ENCODE measurements at places on chromosomes 4 and X. TPM values are rescaled to one million over a fixed set of nuclear protein-coding genes. Genes with fewer than 3 reads are reported as not detected.

- DNase-seq = no peak
Measured at GRCh38 chr4:65805936-65806335, 135.6 kb upstream of the EPHA5 start.

DNA sequence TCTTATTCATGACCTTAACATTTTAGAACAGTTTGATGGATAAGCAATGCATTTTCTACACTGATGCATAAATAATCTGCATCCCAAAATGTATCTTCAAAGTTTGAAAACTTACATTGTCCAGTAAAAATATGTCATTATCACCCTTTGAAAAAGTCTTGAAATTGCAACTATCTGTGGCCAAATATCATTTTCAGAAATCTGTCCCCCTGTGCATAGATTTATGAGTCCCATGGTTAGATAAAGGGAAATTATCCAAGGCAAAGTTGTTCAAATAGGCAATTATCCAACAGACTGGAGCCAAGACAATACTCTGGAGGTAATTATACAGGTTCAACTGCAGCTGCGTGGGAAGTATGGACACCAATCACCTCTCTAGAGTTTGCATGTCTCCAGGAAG, 182.5 kb upstream of the INTU start:
- no peak for DNase-seq

GRCh38 chr4:96703265-96703664, 863.4 kb downstream of the PDHA2 start:
- DNase-seq = no peak

- DNase-seq = peak; percentile 57
Measured at GRCh38 chr4:105145903-105146275, 787 bp upstream of the TET2 start.

GRCh38 chr4:152935631-152936445, at the start of gene FHDC1:
Gene FHDC1 (plus strand): TSS chr4:152936323. CDS start chr4:152943058, 6,735 bp downstream.
- no peak for DNase-seq

GRCh38 chr4:147821555-147821954, 89.7 kb downstream of the ARHGAP10 start:
- no peak for DNase-seq

Gene ARHGAP36
- total RNA-seq = not detected

GRCh38 chr4:62070291-62070852, 870.2 kb downstream of the ADGRL3 start:
- DNase-seq = no peak

Gene RHOXF2B
- total RNA-seq = not detected

Gene ARHGEF6
- 25.6 TPM for total RNA-seq

Gene MND1
- total RNA-seq = 20.2 TPM

Gene VEGFC
- not detected for total RNA-seq

- DNase-seq = no peak
Measured at GRCh38 chr4:85964298-85964697, 395.6 kb downstream of the MAPK10 start.
